ENCODE measurements at places on chromosomes 2 and 18. TPM values are rescaled to one million over a fixed set of nuclear protein-coding genes. Genes with fewer than 3 reads are reported as not detected.

Gene PLA2R1
- 4.9 TPM for polyA plus RNA-seq

Gene CCDC74B
- polyA plus RNA-seq, result 5.3 TPM

Gene DRC1
- polyA plus RNA-seq, result 0.06 TPM

Gene LPIN1
- polyA plus RNA-seq, result 34.5 TPM

Gene FER1L5
- 0.33 TPM for polyA plus RNA-seq

Gene OSBPL1A
- polyA plus RNA-seq, result 26.3 TPM

Gene LRPPRC
- polyA plus RNA-seq, result 27.4 TPM

Gene BABAM2
- 49.4 TPM for polyA plus RNA-seq

Gene RESP18
- not detected for polyA plus RNA-seq

Gene LOXL3
- 11.0 TPM for polyA plus RNA-seq

Gene CRACDL
- 1.4 TPM for polyA plus RNA-seq

Gene LIMS1
- 37.1 TPM for polyA plus RNA-seq

Gene SLC39A6
- 46.6 TPM for polyA plus RNA-seq

Gene KIAA2012
- polyA plus RNA-seq, result not detected

Gene LRP1B
- 0.65 TPM for polyA plus RNA-seq

Gene GKN1
- polyA plus RNA-seq, result 0.79 TPM

Gene ADCYAP1
- 0.40 TPM for polyA plus RNA-seq

Gene ALS2
- 11.6 TPM for polyA plus RNA-seq

Gene DPY30
- polyA plus RNA-seq, result 121 TPM

Gene ST6GAL2
- 3.0 TPM for polyA plus RNA-seq

Gene TMEM178A
- 6.6 TPM for polyA plus RNA-seq

Gene MEP1B
- not detected for polyA plus RNA-seq

Gene B4GALT6
- 4.9 TPM for polyA plus RNA-seq

Gene STPG4
- not detected for polyA plus RNA-seq

Gene TSPYL6
- polyA plus RNA-seq, result not detected

Gene CNTNAP5
- polyA plus RNA-seq, result 0.28 TPM

Gene CPO
- polyA plus RNA-seq, result not detected

Gene NYAP2
- polyA plus RNA-seq, result 0.23 TPM

Gene SCN9A
- 4.1 TPM for polyA plus RNA-seq

Gene CCDC148
- 0.62 TPM for polyA plus RNA-seq

Gene PLEKHH2
- polyA plus RNA-seq, result 3.3 TPM

Gene UGP2
- 338 TPM for polyA plus RNA-seq

Gene HOXD10
- polyA plus RNA-seq, result 5.1 TPM

Gene GAREM1
- polyA plus RNA-seq, result 6.3 TPM

Gene WDR7
- polyA plus RNA-seq, result 5.9 TPM

Gene LONRF2
- polyA plus RNA-seq, result 1.6 TPM

Gene GPR75
- 0.07 TPM for polyA plus RNA-seq

Gene ATP6V1B1
- 2.9 TPM for polyA plus RNA-seq

Gene SLC38A11
- polyA plus RNA-seq, result 7.7 TPM

Gene HOXD12
- polyA plus RNA-seq, result 3.1 TPM

Gene TFCP2L1
- polyA plus RNA-seq, result 1.1 TPM

Gene COL6A3
- 70.7 TPM for polyA plus RNA-seq

Gene ANTXR1
- 29.1 TPM for polyA plus RNA-seq

Gene EHD3
- polyA plus RNA-seq, result 4.5 TPM

Gene CXCR2
- polyA plus RNA-seq, result 0.09 TPM

Gene TMEM163
- 1.1 TPM for polyA plus RNA-seq

Gene ACMSD
- 3.6 TPM for polyA plus RNA-seq

Gene SCN7A
- polyA plus RNA-seq, result 0.63 TPM

Gene CNDP2
- 135 TPM for polyA plus RNA-seq

Gene MYO5B
- 20.3 TPM for polyA plus RNA-seq

Gene CCBE1
- 16.4 TPM for polyA plus RNA-seq
